ENCODE measurements at places on chromosomes 6 and 20. TPM values are rescaled to one million over a fixed set of nuclear protein-coding genes. Genes with fewer than 3 reads are reported as not detected.

The OR12D3 gene
- total RNA-seq: not detected

- DNase-seq: peak; percentile 28
These were observed 73.2 kb downstream of the ROS1 start for GRCh38 chr6:117352466-117353081.

DNA sequence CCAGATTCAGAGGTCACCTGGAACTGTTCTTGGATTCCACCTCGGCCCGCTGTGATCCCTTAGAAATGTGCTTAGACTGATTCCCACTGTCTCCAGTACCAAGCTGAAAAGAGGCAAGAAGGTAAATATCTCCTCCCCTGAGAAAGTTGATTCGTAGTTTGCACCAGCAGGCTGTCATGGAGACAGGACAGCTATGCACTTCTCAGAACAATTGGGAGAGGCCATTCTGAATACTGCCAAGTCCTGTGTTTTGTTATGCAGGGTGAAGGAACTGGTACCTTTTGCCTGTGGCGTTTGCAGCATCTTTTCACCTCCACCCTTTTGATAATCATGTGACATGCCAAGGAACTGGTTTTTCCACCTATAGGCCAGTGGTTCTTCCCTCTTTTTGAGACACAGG lies 58.2 kb upstream of the RNGTT start:
- peak; percentile 35 for DNase-seq

- peak; percentile 26 for DNase-seq
These were observed 89.2 kb downstream of the RSPH3 start for GRCh38 chr6:158910484-158911440.

- peak; percentile 2 for DNase-seq
These were observed 453.4 kb upstream of the SPTLC3 start for GRCh38 chr20:12555369-12555768.

The CD93 gene
- 0.35 TPM for total RNA-seq

- peak; percentile 69 for DNase-seq
These were observed 2.7 kb downstream of the EPB41L2 start for GRCh38 chr6:131060311-131060710.

DNA sequence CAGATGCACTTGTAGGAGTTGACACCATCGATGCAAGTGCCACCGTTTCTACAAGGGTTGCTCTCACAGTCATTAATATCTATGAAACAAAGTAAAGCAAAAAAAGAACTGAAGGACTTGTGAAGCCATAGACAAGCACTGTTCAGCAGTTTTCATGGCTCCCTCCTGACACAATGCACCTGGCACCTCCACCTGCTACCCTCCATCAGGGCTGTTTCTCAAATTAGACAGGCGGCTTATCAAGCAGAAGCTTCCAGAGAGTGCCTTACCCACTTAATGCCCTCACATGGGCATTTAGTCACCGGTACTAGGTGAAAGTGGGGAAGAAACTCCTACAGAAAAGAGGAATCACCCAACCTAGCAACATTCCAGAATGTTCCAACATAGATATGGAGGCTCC lies 27.8 kb downstream of the JAG1 start:
- no peak for DNase-seq

DNA sequence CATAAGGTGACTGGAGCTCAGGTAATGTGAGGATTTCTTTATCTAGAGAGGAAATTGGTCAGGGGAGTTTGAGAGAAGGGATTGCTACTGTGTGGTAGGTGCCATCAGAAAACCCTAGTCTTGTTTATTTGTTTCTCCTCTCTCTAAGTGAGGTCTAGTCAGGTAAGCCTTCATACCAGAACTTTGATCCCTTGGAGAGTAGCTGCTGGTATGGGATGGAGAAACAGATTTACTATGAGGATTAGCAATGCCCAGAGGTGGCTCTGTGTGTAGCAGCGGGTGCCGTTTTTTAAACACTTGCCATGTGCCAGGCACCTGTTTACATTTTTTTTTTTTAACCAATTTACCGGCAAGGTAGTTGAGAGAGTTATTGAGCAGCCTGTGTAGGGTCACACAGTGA lies 19.5 kb downstream of the CMTR1 start:
- DNase-seq: no peak

DNA sequence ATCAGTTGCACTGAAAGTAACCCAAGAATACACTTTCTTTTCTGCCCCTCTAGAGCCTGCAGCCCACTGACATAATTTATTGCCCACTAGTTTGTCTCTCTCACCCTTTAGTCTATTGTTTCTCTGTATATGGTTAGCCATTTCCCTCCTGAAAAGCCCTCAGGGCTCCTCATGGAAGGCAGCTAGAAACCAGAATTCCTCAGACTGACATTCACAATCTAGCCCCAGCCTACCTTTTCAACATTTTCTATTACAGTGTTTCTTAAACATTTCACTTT lies 21.4 kb upstream of the PAQR8 start:
- no peak for DNase-seq

DNA sequence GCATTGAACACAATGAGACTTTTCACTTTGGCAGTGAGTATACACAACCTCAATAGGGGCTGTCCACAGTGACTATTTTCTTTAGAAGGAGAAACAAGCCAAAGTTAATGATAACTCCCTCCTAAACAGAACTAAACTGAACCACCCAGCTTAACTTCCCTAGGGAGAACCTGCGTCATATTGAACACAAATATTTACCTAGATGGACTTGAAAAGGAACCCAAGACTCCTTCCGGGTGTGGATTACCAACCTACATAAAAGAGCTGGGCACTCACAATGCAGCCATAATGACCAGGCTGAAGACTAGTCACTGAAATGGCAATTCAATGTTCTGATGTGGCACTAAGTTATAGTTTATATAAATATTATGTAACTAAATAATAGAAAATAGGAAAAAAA lies 160.6 kb downstream of the IBTK start:
- no peak for DNase-seq

GRCh38 chr6:139115989-139116758 lies 18.7 kb upstream of the HECA start:
- no peak for DNase-seq

DNA sequence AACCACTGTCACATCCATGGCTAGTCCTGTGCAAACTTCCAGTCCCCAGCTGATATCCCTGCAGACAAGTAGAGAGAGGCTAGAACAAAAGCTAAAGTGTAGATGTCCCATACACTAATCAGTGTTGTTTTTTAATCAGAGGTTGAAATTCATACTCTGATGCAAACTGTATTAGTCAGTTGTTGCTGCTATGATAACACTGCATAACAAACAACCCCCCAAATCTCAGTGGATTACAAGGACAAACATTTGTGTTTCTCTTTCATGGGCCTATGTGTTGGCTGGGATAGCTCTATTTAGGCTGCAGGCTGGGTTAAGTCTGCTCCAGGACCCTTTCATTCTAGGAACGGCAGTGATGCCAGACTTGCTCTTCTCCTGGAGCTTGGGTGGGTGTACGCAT lies 26.8 kb downstream of the BNIP5 start:
- no peak for DNase-seq

- peak; percentile 97 for DNase-seq
These were observed 1252.8 kb upstream of the GJE1 start for GRCh38 chr6:140879946-140880345.

The SPATS1 gene
- not detected for total RNA-seq

- no peak for DNase-seq
These were observed 2.3 kb downstream of the BMP7 start for GRCh38 chr20:57263801-57264792.

DNA sequence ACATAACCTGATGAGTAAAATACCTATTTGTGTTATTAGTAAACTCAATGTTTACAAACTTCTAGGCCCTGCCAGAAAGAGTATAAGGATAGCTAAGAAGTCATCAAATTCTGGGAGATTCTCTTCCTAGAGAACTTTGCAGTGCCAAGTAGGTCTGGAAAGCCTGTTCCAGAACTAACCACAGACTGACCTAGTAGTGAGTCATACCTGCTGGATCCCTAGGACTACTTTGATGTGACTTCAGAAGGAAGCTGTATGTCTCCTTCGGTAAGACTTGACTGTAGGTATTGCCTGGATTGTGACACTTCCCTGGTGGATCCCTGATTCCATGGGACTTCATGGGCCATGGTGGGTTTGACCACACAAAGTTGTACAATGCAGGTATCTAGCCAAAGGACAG lies 131.7 kb downstream of the DNAH8 start:
- DNase-seq: peak; percentile 75

DNA sequence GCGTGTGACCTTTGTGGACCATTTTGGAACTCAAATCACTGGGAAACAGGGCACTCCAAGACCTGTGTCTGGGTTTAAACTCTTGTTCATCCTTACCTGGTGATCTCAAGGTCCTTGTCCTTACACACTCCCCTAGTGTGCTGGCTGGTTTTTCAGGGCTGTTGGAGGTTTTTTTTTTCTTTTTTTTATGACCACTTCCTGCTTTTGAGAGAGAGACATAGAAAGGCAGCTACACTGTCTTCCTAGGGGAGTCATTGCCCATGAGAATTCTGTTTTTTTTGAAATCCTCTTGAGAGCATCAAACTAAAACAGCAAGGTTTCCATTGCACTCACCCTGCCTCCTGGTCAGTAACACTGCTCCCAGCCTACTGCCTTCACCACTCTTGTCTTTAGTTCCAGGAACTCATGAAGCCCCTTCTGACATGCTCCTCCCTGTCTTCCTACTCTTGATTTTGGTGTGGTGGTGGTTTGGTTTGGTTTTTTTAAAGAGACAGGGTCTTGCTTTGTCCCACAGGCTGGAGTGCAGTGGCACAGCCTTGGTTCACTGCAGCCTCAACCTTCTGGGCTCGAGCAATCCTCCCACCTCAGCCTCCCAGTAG lies 28.6 kb downstream of the PRPH2 start:
- DNase-seq: no peak

- no peak for DNase-seq
These were observed 140.2 kb upstream of the MOCS1 start for GRCh38 chr6:40074306-40075055.

DNA sequence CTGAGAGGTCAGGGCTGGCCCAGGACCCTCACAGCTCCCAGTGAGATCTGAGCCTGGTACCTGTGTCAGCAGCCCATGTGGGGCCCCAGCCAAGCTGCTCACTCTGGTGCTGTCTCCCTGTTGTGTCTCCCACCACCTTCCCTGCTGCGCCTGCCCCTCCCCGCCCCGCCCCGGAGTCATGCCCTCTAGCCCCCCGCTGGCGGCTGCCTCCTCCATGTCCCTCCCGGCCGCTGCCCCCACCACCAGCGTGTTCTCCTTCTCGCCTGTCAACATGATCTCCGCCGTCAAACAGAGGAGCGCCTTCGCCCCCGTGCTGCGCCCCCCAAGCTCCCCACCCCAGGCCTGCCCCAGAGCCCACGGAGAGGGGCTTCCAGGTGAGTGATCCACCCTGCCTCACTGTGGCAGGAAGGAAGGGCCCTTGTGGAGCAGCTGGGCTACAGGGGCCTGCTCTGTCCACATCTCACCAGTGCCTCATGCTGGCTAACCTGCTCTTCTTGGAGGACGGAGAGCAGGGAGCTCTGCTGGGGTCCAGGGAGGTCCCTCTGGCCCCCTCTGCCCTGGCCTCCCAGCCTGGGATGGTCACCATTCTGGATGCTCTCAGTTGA lies 44.9 kb downstream of the CPXM1 start:
- no peak for DNase-seq

DNA sequence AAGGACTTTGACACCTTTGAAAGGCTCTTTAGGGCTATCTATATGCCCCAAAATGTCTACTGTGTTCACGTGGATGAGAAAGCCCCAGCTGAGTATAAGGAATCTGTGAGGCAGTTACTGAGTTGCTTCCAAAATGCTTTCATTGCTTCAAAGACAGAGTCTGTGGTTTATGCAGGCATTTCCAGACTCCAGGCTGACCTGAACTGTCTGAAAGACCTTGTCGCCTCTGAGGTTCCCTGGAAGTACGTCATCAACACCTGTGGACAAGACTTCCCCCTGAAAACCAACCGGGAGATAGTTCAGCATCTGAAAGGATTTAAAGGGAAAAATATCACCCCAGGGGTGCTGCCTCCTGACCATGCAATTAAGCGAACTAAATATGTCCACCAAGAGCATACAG lies 65.2 kb downstream of the GCNT2 start:
- DNase-seq: no peak

GRCh38 chr20:58911309-58911708 lies 58.8 kb downstream of the GNAS start:
- DNase-seq: no peak
